ENCODE measurements at places on chromosomes 1 and 21.

GRCh38 chr1:229105109-229105508, 165.8 kb upstream of the RAB4A start:
- peak; percentile 39 for DNase-seq

DNA sequence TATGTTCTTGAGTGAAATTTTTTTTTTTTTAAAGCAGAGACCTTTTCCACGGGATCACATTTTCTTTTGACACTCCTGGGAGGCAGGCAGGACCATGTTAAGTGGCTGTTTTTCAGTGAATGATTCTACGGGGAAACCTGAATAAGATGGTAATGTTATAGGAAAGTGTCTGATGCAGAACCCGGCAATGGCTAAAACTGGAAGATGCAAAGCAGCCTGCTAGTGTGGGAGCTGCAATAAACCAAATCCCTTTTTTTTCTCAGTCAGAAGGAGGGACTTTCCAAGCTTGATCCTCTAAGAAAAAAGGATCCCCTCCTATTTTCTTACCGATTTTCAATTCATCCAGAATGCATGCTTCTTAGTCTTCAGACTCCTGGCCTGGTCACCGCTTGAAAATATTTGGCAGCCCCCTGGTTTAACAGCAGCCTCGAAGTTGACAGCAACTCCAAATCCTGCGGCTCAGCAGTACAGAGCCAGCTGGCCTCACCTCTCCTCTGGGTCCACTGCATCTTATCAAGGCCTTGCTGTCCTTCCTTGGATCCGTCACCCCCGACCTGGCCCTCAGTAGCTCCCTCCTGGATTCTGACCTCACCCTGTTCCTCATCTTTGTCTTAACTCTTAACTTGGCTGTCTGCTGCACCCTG, 5.6 kb downstream of the MX2 start:
- DNase-seq = no peak

DNA sequence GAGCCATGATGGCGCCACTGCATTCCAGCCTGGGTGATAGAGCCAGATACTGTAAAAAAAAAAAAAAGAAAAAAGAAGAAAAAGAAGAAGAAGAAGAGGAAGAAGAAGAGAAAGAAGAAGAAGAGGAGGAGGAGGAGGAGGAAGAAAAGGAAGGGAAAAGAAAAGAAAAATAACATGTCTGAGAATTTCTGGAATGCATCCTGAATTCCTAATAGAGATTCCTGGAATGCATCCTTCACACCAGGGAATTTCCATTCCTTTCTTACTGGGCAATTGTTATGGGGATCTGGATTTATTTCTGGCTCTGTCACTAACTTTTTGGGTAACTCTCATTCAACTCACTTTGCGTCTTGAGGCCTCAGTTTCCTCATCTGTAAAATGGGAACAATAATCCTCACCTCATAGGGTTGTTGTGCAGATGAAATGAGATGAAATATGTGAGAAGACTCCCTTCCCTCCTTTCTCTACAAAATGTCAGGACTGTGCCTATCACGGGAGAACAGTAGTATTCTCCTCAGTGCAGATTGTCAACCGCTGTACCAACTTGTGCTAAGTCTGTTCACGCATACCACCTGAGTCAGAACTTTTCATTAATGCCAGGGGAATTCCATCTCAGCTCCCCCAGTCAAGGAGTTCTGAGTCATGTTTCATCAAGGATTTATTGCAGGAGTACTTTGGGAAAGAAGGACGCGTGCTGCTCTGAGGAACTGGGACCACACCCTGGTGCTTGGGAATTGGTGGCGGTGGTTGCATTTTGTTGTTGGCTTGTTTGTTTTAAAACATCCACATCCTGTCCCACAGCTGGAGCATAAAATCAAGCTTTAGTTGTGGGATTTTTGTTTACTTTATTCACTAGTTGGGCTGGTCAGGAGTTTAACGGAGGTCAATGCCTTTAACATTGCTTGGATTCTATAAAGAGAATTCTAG, 42.4 kb upstream of the ROR1 start:
- no peak for DNase-seq

- DNase-seq = peak; percentile 55
Measured at GRCh38 chr1:154698320-154699096, 90.5 kb upstream of the ADAR start.

GRCh38 chr1:227586733-227587132, 23.4 kb downstream of the ZNF678 start:
- no peak for DNase-seq

DNA sequence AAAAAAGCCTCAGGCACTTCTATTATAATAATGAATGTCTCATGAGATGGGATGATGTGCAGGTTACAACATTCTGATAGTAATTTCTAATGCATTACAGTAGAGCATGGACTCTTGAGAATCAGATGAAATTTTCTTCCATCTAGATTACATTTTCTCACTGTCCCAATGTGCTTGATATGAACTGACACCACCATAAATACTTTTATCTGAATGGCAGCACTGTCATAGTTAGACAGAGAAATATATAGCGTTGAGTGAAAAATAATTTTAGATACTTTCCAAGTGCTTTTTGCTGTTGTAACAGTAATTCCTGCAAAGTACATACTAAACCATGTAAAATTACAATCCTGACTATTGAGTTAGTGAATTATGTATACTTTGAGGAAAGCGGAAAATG, 630.1 kb downstream of the BRINP3 start:
- DNase-seq = no peak

DNA sequence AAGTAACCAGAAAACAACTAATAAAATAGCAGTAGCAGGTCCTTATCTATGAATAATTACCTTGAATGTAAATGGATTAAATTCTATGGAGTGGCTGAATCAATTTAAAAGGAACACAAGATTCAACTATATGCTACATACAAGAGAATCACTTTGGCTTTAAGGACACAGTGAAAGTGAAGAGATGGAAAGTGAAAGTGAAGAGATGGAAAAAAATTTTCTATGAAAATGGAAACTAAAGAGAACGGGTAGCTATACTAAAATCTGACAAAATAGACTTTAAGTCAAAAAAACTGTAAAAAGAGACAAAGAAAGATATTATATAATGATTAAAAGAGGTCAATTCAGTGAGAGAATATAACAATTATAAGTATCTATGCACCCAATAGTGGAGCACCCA, 54.7 kb downstream of the C1orf185 start:
- no peak for DNase-seq

GRCh38 chr1:180742663-180743062, 110.8 kb downstream of the XPR1 start:
- no peak for DNase-seq

Measured in RPMI8226 (cell line).